ENCODE measurements at places on chromosomes 7 and 10. TPM values are rescaled to one million over a fixed set of nuclear protein-coding genes. Genes with fewer than 3 reads are reported as not detected.

DNA sequence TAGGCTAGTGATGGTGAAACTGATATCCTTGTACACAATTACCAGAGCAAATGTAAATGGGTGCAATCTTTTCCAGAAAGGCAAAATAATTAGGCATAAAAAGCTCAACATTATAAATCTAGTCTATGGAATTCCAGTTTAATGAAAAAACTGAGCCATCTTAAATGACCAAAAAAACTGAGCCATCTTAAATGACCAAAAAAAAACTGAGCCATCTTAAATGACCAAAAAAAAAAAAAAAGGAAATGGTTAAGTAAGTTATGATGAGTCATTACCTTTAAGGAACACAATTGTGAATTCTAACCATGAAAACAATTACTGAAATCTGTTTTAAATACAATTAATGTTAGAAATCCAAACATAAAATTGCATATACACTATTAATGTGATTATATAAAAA lies 25.3 kb downstream of the USP6NL start:
- DNase-seq = no peak

DNA sequence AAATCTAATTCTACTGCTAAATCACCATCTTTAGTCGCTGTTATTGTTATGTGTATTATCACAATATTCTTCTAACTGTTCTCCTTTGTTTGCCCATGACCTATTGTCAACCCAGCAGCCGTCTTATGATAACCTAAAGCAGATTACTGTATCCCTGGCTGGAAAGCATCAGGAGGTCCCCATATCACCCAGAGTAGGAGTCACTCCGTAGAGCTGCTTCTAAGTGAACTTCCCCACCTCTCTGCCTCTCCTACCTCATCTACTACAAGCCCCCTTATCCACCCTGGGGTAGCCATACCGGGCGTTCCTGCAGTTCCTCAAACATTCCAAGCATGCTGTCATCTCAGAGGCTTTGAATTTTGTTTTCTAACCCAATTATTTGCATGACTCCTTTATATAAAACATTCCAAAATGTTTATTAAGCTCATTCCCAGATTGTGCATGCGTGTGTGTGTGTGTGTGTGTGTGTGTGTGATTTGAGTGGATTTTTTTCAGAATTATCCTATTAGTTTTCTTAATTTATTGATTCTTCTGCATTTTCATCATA lies 39.7 kb downstream of the POU6F2 start:
- DNase-seq = no peak

DNA sequence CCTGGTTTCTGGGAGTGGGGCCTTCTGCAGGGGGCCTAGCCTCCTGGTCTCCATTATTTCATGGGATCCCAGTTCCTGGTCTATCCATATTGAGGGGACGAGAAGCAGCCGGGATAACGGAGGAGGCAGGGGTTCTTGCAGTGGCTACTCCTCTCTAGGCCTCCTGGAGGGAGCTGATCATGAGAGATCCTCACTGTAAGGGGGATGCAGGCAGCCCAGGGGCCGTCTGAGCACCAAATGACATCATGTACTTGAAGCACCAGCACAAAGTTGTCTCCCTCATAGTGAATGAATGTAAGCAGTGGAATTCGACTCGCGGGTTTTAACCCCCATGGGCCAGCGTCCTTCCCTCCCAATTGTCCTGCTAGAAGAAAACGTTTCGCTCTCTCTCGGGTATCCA lies 964 bp upstream of the ADCY1 start:
- DNase-seq = no peak

GRCh38 chr10:43573250-43574000 lies 991 bp downstream of the ZNF239 start:
- DNase-seq = no peak

DNA sequence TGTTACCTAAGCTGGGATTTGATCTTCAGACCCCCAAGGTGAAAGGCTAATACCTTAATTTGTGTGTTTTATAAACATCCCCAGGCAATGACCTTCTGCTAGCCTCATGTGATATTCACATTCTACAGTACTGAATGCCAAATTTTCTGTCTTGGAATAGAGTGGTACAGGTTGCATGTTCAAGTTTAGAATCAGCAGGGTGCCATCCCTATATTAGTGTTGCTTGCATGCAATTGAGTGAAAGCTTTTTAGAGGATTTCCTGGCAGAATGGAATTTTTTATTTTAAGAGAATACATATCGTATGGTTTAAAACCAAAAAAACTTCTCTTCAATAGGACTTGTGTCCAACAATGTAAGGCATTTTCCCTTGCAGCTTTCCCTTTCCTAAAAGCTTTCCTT lies 107.3 kb downstream of the LRMDA start:
- DNase-seq = no peak

- DNase-seq = no peak
Observed at GRCh38 chr7:2114052-2114451, 118.7 kb downstream of the MAD1L1 start.

- DNase-seq = no peak
Observed at GRCh38 chr7:157613575-157614322, 276.9 kb downstream of the DNAJB6 start.

- DNase-seq = no peak
Observed at GRCh38 chr7:143368387-143368786, 5.9 kb upstream of the FAM131B start.

DNA sequence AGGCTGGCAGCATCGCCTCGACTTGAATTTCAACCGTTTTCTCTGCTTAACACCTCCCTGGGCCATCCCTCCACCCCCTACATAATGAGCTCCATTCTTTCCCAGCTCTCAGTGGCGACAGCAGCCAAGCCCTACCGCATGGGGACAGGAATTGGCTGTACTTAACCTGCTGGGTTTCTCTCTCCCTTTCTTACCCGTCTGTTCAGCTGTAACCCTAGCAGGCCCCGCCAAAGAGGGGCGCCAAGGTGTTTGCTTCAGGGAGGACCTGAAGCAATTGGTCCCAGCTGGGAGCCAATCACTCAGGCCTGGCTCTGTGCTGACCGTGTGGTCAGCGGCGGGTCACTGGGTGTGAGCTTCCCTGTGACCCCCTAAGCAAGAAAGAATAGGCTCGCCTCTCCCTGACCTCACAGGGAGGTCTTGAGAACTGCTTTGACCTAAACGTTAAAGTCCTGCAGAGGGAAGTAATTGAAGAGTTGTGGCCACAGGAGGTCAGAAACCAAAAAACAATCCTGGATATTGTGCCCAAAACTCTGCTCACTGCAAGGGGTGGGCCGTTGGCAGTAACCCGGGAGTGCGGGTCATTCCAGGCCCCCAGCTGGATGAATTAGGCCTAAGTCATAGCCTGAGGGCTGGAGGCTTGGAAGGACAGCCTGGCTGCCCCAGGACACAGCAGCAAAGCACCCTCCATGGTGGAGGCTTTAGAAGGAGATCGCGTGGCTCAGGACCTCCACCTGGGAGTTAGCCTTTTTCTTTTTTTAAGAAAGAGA lies 114.6 kb downstream of the ITIH5 start:
- no peak for DNase-seq

- no peak for DNase-seq
Observed at GRCh38 chr7:32890010-32890792, 1.4 kb downstream of the KBTBD2 start.

DNA sequence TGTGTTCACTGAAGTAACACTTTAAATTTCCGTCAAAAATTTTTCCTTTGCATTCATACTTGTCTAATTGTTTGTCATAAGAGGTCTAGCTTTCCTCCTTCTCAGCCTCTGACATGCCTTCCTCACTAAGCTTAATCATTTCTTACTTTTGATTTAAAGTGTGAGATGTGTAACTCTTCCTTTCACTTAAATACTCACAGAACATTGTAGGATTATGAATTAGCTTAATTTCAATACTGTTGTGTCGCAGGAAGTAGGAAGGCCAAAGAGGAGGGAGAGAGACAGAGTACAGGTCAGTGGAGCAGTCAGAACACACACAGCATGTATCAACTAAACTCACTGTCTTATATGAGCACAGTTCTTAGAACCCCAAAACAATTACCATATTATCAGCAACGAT lies 99.0 kb downstream of the SRPK2 start:
- no peak for DNase-seq

DNA sequence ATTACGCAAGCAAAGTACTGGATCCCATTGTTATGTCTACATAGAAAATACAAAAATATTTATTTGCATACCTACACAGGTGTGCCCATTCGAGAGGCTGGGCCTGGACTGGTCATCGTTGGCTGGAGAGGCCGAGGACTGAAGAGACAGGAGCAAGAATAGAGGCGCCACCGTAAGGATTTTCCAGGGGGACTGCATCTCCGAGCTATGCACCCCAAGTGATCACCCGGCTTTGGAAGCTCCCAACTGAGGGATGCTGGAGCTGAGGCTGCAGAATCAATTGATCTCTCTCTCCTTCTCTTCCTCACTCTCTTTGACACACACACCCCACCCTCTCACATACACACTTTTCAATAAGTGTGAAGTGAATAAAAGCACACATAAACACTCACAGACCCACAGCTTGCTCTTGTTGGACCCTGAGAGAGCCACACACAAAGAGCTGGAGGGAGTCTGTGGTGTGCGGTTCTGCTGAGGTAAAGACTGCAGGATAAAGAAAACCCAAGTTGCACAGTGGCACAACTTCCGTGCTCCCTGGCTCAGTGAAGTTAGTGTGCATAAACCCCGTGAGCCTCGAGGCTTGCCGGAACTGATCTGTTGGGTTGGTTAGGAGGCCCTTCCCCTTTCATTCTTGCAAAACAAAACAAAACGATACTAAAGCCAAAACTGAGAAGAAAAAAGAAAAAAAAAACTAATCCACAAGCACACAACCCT lies at the start of gene AOAH:
TSS of gene AOAH (minus strand) at position 544 of the 714 bp plus-strand sequence. CDS start at position 198, 346 bp downstream.
- DNase-seq = no peak

DNA sequence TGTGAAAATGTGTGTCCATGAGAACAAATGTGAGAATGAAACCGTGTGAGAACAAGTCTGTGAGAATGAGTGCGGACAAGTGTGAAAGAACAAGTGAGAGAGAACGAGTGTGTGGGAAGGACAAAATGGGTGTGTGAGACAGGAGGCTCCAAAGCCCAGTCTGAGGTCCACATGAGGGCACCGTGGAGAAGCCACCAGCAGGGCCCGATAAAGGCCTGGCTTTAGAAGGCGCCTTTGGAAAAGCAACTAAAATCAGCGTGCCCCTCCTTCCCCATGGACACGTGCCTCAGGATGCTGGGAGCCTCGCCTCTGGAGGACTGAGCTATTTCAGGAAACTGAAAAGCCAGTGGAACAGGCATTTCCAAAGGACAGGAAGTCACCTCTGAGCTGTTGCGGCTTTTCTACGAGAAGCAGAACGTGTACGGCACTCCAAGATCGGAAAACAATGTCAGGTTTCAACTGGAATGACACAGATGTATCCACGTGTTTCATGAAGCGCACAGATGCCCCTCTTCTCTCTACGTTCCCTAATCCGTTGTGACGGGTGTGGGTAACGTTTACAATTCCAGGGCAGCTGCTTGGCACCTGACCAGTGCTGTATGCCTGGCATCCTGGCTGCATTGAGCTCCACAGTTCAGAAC lies 46.4 kb downstream of the ESYT2 start:
- no peak for DNase-seq

- no peak for DNase-seq
Observed at GRCh38 chr7:115869190-115869589, 161.4 kb downstream of the TFEC start.

GRCh38 chr7:36207451-36208291 lies 54.6 kb downstream of the EEPD1 start:
- DNase-seq = no peak

DNA sequence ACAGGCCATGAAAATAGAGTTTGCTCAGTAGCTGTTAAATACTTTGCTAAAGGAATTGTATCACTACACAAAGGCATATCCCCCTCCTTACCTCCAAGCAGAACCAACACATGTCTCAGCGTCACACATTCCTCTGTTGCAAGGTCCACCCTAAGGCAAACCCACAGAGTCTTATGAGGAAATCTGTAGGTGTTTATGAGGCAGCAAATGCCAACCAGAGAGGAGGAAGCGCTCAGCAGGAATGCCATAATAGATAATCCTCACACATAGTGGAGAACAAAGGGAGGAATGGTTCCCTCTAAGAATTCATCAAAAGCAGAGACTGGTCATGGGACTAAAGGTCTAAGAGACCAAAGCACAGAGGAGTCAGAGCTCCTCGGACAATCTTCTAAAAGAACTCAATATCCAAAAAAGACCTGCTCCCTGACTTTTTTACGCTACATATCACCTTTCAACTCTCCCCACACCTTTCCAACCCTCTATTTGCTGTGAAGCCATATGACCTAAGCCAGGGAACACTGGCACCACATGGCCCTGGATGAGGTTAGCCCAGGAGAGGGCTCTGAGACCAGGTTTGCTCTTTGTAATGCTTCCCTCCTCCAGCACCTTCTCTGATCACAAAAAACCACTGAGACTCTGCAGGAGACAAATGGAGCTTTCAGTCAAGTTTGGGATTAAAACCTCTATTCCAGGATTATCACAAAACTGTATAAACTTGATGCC lies 7.3 kb downstream of the SLC25A13 start:
- DNase-seq = no peak

DNA sequence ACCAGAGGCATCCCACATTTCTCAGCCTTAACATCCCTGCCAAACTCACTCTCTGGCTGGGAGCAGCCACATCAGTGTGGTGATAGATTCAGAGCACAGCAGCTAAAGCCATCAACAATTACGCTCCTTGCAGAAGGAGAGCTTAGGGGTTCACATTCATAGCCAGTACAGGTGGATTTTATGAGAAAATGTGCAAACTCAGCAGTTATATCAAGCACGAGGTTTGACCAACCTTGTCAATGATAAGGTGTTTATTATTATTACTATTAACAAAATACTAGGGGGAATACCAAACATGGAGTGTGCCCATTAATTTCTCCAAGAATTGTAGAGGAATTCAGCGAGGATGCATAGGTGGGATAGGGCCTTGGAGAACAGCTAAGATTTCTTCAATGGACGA lies 362.3 kb downstream of the WDR11 start:
- DNase-seq = no peak

DNA sequence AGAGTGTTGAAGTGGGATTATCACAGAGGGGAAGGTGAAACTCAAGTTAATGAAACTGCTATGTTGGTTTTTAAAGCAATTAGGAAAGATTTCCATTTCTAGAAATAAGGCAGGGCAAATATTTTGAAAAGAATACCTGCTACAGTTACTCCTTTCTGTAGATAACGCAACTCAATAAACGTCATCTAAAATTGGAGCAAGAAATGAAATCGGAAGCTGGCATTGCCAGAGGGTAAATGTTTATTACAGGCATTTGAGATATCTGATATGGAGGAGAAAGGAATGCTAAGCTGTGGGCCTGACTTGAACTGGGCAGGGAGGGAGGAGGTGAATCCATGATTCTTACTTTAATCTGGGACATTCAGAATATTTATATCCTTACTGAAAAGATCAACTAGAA lies 217.0 kb upstream of the ADARB2 start:
- no peak for DNase-seq

- no peak for DNase-seq
Observed at GRCh38 chr10:65110009-65110408, 1588.8 kb downstream of the REEP3 start.

GRCh38 chr10:7378602-7379403 lies 32.0 kb downstream of the SFMBT2 start:
- no peak for DNase-seq

GRCh38 chr10:70866424-70866823 lies 21.9 kb downstream of the PCBD1 start:
- no peak for DNase-seq

Gene PRPS1L1
- total RNA-seq = not detected

Gene SLC18A3
- total RNA-seq = under 0.01 TPM

Gene CYP3A4
- not detected for total RNA-seq

Gene SYNPO2L
- not detected for total RNA-seq

Gene DENND2A
- total RNA-seq = 25.7 TPM

Gene DRGX
- total RNA-seq = not detected

Gene DNAH11
- total RNA-seq = 0.82 TPM

Data from frontal cortex (tissue), 4 donors.